ENCODE measurements at places on chromosomes 6 and 20.
A peak's percentile ranks its signal among the peaks of the same experiment; 100 is the strongest.

DNA sequence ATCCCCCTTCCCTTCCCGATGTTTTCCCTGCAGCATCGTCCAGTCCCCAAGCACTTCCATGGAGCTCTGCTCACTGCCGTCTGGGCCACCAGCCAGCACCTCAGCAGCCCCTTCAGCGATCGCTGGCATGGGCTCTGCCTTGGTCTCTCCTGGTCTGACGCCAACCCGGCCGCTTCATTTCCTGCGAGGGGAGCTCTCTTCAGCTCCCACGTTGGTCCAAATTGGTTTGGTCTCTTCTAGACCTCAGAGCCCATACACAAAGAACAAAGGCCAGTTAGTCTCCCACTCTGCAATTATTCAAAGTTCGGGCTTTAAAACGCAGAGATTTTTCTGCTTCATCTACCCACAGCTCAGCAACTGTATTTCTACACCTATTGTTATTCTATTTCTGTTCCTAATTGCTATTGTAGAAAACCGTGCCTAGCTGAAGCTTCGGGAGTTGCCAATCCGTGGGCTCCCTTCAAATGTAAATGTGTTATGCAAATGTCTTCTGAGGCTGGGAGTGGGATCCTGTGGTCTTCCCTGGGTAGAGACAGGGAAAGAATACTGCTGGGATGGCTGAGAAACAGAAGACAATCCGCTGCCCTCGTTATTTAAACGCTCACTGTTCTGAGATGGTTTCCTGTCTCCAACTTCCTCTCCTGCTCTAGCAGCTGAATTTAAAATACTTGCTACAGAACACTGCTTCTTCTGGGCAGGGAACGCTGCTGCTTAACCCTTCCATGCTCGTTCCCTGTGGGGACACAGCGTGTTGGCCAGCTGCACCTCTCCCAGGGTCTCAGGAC is 154.2 kb upstream of the QKI start:
- no peak for DNase-seq

DNA sequence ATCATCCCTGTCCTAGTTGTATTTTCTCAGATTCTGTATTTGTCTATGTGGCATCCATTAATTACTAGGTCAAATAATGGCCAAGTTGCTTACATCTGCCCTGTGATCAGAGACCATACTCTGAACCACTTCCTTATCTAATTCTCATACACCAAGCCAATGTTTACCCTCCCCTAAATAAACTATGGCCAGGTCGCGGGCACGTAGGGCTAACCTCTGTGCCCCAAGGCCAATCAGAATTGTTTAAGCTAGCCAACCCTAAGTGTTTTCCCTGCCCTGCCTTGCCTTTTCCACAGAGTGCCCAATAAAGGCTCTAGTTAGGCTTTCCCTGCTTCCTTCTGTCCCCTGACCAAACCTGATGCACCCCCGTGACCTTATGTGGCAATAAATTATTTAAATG is 2.8 kb upstream of the CALHM4 start:
- no peak for DNase-seq

DNA sequence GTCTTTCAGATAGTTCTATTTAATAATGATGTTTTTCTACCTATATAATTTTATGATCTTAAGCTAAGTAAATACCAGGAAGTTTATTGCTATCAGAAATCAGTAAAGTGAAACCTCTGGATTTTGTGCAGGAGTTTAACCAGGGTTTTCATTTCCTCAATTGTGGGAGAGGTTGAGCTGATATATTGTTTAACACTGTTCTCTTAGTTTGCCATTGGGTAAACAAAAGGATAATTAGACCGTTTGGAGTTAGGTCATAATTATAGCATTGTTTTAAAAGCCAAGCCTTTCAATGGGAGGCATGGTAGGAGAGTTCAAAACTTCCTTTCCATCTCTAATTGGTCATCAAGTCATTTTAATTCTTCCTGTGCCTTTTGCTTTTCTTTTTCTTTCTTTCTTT is 58.7 kb downstream of the STXBP5 start:
- DNase-seq: no peak

- no peak for DNase-seq
These were observed 7.5 kb downstream of the VGLL2 start for GRCh38 chr6:117272891-117273290.

GRCh38 chr20:52405417-52405816 is 213.8 kb upstream of the ZFP64 start:
- DNase-seq: peak; percentile 32

GRCh38 chr20:24979036-24979960 is 13.3 kb downstream of the APMAP start:
- DNase-seq: no peak

- DNase-seq: no peak
These were observed 121.9 kb downstream of the PHACTR3 start for GRCh38 chr20:59726281-59726595.

- DNase-seq: no peak
These were observed 22.6 kb upstream of the XRN2 start for GRCh38 chr20:21280522-21281016.
